ENCODE measurements at places on chromosomes 13 and 19.

GRCh38 chr13:113915786-113916329 lies 52.0 kb upstream of the GAS6 start:
- no peak for DNase-seq

GRCh38 chr19:46924874-46925547 lies 64.2 kb downstream of the ARHGAP35 start:
- no peak for DNase-seq

DNA sequence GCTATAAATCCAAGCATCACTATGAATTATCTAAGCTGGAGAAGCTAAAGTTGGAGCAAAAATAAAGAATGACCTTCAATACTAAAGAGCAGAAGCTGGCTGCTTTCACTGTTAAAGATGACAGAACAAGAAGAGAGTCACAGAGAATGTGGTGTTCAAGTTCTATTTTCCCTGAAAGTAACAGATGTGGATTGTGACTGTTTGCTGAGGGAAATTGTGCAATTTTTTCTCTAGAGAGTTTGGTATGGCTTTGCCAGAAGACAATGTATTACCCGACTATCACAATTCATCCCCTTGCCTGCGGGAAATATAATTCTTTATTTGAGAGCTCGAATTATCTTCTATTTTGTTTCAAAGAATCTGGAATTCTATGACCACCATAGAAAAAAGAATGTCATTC lies 83.1 kb downstream of the TNFSF13B start:
- DNase-seq = no peak

GRCh38 chr19:12346896-12347295 lies 13.5 kb upstream of the ZNF563 start:
- DNase-seq = no peak

DNA sequence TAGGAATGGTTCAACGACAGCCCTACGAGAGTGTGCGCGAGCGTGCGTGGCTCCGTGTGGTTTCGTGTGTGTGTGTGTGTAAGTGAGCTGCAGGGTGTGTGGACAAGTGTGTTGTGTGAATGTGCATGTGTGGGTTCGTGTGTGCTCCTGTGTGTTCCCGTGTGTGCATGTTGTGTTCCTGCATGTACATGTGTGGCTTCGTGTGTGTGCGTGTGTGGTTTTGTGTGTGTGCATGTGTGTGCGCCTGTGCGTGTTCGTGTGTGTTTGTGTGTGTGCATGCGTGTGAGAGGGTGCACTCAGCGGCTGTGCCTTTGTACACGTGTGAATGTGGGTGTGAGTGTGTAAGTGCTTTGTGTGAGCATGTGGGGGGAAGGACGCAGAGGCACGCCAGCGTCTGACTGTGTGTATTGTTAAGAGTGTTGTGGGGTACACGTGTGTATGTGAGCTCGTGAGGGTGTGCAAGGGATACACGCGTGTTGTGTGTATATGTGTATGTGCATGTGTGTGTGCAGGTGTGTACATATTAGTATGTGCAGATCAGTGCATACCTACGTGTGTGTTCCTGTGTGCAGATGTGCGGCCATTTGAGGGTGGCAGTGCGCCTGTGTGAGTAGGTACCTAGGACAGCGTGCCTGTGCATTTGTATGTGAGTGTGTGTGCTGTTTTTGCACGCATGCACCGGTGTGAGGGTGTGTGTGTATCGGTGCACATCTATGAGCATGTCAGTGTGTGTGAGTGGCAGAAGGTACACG lies 24.3 kb upstream of the ONECUT3 start:
- DNase-seq = no peak

DNA sequence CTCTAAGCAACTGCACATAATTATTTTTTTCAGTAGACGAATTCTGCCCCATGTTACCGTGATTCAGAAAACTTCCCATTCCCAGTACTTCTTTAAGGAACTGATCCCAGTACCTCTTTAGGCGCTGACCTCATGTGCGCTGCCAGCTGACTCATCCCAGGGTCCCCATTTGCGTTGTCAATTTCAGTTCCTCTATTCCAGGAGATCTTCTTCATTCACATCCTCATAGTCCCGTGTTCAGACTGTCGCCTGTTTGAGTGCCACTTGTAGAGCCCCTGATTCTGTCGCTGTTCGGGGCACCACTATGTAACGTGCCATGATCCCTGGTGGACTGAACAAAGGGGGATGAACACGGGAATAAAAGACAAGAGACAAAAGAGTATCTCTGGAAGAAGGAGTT lies 16.4 kb downstream of the FPR3 start:
- no peak for DNase-seq

- no peak for DNase-seq
These were observed 310.4 kb downstream of the SPRY2 start for GRCh38 chr13:80030491-80030890.

GRCh38 chr13:25843692-25844091 lies 208.1 kb downstream of the SHISA2 start:
- DNase-seq = no peak

DNA sequence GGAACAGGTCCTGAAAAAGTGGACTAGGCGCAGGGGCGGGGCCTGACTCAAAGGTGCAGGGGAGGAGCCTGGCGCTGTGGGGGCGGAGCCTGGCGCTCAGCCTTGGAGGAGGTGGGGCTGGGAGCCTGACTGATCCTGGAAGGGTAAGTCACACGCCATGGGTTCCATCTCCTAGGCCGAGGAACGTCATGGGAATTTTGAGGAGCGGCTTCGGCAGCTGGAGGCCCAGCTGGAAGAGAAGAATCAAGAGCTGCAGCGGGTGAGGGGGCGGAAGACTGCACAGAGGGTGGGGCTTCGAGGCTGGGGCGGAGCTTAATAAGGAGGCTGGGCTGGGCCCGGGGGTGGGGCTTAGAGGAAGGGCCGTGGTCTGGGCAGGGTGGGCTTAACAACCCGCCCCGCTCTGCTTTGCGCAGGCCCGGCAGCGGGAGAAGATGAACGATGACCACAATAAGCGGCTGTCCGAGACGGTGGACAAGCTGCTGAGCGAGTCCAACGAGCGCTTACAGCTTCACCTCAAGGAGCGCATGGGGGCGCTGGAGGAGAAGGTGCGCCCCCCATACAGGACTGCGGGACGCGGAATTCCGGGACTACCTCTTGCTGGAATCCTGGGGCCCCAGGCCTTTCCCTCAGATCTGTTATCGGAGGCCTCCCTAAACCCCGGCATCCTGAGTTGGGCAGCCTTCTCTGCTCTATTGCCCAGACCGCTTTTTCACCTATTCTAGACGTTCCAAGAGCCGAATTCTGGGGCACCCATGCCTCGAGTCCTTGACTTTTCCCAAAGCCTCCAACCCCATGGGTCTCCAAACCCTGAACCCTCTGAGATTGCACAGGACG lies 14.5 kb downstream of the PPFIA3 start:
- no peak for DNase-seq

DNA sequence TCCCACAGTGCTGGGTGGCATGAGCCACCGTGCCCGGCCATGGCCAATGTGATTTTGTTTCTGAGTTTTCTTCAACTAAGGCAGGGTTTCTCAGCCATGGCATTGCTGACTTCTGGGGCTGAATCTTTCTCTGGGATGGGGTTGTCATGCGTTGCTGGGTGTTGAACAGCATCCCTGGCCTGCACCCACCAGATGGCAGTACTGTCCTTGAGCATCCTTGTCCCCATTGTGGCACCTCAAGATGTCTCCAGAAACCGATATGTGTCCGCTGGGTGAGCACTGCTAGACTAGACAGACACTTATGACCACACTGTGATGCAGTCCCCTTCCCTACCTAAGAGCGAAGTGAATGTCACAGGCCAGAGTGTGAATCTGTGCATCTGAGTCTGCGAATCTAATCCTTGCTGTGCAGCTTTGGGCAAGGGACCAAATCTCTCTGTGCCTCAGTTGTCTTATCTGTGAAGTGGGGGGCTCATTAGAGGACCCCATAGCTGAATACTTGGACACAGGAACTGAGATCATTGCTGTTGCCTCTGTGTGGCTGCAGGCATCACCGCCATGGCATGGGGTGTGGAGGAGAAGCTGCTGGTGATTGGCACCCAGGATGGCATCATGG lies 50.3 kb upstream of the SIN3B start:
- no peak for DNase-seq

DNA sequence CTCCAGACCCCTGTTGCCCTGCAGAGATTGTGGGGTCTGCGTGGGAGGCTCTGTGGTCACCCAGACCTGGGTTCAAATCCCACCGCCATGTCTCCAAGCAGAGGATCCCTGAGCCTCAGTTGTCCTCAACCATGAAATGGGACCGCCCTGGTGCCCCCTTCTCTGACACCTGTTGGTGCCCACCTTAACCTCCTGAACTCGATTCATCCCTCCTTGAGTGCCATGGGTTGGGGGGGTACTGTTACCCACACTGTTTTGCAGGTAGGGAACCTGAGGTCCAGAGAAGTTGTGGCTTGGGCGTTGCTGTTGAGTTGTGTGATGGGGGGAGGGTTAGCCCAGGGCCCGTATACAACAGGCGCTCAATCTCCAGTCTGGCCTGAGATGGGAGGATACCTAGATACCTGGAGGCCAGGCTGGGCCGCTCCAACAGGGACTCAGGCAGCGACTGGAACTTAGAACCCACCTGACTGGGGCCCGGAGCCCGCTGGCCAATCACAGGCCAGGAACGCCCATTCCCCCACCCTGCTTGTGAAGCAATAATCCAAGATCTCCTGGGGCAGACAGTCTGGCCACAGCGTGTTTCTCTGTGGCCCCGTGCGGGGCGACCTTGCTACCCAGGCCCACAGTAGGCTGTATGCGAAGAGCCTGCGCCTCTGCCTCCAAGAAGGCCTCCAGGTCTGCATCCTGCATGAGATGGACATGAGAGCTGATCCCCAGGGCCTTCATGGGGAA lies 2.8 kb downstream of the ARID3A start:
- DNase-seq = no peak

- no peak for DNase-seq
These were observed 136.8 kb downstream of the TBC1D4 start for GRCh38 chr13:75345193-75345592.

- no peak for DNase-seq
These were observed 367.1 kb downstream of the NDFIP2 start for GRCh38 chr13:79847882-79848592.

DNA sequence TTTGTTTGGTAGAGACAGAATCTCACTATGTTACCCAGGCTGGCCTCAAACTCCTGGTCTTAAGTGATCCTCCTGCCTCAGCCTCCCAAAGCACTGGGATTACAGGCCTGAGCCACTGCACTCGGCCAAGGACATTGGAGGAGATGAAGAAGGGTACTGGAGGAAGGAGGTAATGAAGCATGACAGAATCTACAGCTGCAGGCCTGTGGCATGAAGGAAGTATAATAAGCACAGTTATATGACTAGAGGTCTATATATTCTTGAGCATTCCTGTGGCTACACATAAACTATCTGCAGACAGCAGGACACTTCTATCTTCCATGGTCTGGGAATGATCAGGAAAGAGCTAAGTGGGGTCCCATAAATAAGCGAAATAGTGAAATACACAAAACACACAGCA lies 18.2 kb downstream of the ZNF565 start:
- no peak for DNase-seq

DNA sequence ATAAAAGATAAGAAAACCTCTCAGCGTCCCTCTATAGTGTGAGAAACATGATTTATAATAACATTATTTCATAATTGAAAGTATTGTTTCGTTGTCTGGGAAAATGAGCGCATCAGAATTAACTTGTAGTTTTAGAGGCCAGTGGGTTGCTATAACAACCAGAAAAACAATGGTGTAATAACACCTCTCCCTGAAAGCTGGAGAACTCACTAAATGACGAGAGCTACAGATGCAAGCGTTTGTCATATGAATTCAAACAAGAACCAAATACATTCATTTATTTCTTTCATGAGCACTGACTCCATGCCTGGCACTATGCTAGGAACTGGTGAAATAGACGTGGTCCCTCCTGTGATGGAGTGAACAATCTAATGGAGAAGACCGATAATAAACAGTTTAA lies 16.3 kb downstream of the KBTBD7 start:
- DNase-seq = no peak

DNA sequence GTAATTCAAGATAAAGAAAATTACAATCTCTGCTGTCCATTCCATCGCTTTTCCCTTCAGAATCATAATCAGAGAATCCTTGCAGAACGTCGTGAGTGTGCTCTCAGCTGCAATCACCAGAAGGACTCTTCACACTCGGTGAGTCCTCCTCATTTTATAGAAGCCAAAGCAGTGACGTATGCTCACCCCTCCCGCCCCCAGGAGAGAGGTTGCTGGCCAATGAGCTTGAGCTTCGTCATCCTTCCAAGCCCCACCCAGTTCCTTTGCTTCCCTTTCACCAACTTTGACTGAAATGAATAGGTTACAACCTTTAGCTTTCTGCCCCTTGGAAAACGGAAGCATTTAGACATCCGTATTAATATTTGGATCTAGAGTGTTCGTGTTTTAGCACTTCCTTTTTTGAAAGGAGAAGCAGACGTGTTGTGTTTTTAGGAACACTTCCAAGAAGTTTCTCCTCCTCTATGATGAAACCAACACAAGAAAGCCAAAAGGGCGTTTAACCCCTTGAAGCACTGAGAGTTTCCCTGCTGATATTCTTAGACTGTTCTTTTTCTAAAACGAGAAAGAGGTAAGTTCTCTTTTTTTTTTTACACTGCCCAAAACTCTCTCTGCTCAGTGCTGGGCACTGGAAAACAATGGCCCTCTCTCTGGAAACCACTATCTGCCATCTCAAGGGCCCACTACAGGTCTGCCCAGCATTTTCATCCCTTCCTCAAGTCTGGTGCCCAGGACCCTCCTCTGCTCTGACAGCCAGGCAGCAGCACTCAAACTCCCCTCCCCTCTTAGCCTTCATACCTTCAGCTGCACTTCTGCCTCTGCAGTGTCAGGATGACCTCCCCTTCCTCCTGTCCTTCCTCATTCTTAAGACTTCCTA lies 44.3 kb upstream of the CEACAM21 start:
- DNase-seq = peak; percentile 44

- DNase-seq = no peak
These were observed 16.5 kb downstream of the DPF1 start for GRCh38 chr19:38207543-38207942.

- DNase-seq = no peak
These were observed 7.2 kb upstream of the ACER1 start for GRCh38 chr19:6340493-6341201.

DNA sequence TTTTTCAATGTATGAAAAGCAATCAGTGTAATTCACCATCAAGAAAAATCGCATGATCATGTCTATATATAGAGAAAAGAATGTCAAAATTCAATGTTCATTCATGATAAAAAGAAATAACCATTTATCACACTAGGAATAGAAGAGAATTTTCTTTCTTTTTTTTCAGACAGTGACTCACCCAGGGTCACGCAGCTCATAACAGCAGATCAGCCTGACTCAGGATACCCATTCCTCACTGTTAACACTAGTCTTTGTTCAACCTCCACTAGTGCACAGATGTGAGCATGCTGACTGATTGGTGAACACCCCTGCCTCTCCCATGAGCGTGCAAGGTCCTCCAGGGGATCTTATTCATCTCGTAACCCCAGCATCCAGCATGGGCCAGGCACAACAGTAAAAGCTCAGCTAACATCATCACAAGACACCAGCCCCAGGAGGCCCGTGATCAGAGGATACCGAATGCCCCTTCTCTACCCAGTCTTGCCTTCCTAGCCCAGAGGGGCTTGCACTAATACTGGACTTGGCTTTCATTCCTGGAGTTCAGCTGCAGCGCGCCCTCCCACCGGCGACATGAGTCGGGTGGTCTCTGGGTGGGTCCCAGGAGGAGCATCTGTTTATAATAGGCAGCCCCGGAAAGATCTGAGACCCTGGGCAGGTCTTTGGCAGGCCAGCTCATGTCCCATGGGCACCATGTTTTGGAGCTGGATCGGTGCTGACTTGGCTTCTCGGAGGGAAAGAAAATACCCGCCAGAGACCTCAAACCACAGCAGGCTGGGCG lies 539.5 kb upstream of the SLC10A2 start:
- DNase-seq = no peak

- no peak for DNase-seq
These were observed 21.4 kb upstream of the SERP2 start for GRCh38 chr13:44352202-44352601.

GRCh38 chr13:40168425-40169166 lies 497.8 kb downstream of the FOXO1 start:
- no peak for DNase-seq
